Activated CD4-positive, alpha-beta T cell treated with anti-CD3 and anti-CD28 coated beads, Interleukin-2, amount 10 ng/mL, durations not matched to agents 24 days and 14 days (primary cell): ENCODE measurements at places on chromosomes 3 and 15.

DNA sequence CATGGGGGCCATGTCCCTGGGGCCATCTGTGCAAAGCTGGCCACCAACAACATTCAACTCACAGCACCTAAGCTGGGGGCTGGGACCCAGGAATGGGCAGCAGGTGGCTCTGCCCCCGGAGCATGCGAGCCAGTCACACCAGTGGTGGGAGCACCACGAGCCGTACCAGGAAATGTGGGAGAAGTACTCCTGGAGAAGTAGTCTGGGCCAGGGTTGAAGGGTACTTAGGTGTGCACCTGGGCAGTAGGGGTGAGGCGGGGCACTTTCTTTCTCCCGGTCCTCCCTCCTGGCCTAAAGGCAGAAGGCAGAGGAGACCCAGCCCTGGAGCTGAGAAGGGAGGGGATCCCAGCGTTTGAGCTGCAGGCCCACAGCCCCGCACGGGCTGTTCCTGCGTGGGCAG, 94.2 kb downstream of the PLXNA1 start:
- H3K4me1 ChIP-seq, result peaks cover 2% of the 10 kb centered on the region
- no peaks in the 10 kb centered on the region for H3K36me3 ChIP-seq
- H3K27ac ChIP-seq, result no peak overlapping the region
- H3K27me3 ChIP-seq, result no peaks in the 10 kb centered on the region

- no peaks in the 10 kb centered on the region for H3K4me1 ChIP-seq
- no peak overlapping the region for H3K27ac ChIP-seq
- no peaks in the 10 kb centered on the region for H3K36me3 ChIP-seq
- H3K4me3 ChIP-seq, result no peak overlapping the region
- H3K27me3 ChIP-seq, result no peaks in the 10 kb centered on the region
Observed at GRCh38 chr15:23642413-23643044, 5.1 kb downstream of the MAGEL2 start.

- H3K36me3 ChIP-seq, result no peaks in the 10 kb centered on the region
- no peak overlapping the region for H3K4me3 ChIP-seq
Observed at GRCh38 chr3:24470277-24470676, 24.4 kb downstream of the THRB start.

- peaks cover 14% of the 10 kb centered on the region for H3K27me3 ChIP-seq
- H3K4me3 ChIP-seq, result no peak overlapping the region
- H3K27ac ChIP-seq, result no peak overlapping the region
- no peak for DNase-seq
- no peaks in the 10 kb centered on the region for H3K36me3 ChIP-seq
Observed at GRCh38 chr3:187617213-187617612, 53.0 kb downstream of the SST start.

- H3K27ac ChIP-seq, result no peak overlapping the region
- H3K36me3 ChIP-seq, result peaks cover 4% of the 10 kb centered on the region
- no peaks in the 10 kb centered on the region for H3K27me3 ChIP-seq
- peaks cover 18% of the 10 kb centered on the region for H3K4me1 ChIP-seq
- no peak overlapping the region for H3K4me3 ChIP-seq
Observed at GRCh38 chr3:106431721-106432120, 562.9 kb upstream of the CBLB start.

GRCh38 chr3:165075695-165076094, 2.6 kb downstream of the SI start:
- DNase-seq, result no peak
- no peaks in the 10 kb centered on the region for H3K36me3 ChIP-seq
- H3K4me3 ChIP-seq, result no peak overlapping the region

DNA sequence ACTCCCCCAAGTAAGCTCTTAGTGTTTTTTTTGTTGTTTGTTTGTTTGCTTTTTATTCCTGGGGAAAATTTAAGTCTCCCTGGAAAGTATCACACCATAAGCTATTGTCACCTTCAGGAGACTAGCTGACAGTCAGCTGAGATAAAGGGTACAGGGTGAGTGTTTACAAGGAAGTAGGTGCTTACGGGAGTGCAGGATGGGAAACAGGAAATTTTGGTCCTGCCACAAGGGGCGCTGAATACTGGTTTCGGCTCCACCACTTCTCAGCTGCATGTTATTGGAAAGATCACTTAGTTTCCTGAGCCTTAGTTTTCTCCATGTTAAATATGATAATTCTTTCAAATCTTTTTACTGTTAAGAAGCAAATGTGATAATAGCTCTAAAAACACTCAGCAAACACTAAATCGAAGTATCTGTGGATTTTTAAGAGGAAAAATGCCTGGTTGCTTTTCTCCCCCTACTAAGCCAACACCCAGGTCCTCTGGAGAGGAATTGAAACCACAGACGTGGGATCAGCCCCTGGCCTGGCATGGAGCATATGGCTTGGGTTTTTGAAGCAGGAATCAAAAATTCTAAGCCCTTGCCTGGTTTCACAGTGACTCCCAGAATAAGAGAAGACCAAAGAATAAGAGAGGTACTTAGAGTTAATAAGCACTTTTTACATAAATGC, 90.7 kb downstream of the SCN11A start:
- H3K4me3 ChIP-seq, result no peak overlapping the region
- no peak overlapping the region for H3K27ac ChIP-seq
- no peaks in the 10 kb centered on the region for H3K27me3 ChIP-seq
- no peaks in the 10 kb centered on the region for H3K36me3 ChIP-seq
- DNase-seq, result peak; percentile 69

DNA sequence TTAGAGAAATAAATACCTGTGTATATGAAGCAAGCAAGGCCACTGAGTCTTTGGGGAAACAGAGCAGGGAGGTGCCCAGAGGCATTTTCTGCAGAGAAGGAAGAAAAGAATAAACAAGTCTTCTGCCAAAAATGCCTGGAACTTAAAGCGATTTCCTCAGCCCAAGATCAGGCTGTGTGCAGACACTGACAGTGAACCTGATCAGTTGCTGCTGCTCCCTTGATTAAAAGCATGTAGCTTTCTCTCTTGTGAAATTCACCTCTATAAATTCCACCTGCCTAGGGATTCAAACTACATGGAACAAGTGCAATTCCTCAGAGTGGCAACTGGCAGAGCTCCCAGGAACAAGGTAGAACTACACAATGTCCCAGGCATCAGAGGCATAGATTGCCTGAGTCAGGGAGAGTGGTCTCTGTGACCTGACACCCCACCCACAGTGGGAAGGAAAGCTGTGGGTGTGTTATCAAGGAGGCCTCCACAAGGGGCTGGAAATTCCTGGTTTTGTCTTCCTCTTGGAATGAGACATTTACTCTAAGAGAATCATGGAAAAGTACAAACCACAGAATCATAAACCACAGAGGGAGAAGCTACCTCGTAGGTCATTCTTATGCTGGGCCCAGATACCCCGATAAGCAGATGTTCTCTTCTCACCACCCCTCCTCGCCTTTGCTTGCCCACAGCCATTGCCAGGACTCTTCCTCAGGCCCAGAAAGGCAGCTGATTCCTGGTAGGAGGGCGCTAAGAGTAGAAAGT, 1.8 kb upstream of the ZBTB38 start:
- H3K27me3 ChIP-seq, result peaks cover 7% of the 10 kb centered on the region
- peaks cover 14% of the 10 kb centered on the region for H3K4me1 ChIP-seq
- peak; percentile 52 for DNase-seq
- H3K4me3 ChIP-seq, result no peak overlapping the region
- no peaks in the 10 kb centered on the region for H3K36me3 ChIP-seq

- no peak overlapping the region for H3K4me3 ChIP-seq
- DNase-seq, result no peak
- H3K27me3 ChIP-seq, result no peaks in the 10 kb centered on the region
- peaks cover 30% of the 10 kb centered on the region for H3K36me3 ChIP-seq
- peaks cover 57% of the 10 kb centered on the region for H3K4me1 ChIP-seq
Observed at GRCh38 chr3:15295506-15295905, 36.9 kb downstream of the SH3BP5 start.

DNA sequence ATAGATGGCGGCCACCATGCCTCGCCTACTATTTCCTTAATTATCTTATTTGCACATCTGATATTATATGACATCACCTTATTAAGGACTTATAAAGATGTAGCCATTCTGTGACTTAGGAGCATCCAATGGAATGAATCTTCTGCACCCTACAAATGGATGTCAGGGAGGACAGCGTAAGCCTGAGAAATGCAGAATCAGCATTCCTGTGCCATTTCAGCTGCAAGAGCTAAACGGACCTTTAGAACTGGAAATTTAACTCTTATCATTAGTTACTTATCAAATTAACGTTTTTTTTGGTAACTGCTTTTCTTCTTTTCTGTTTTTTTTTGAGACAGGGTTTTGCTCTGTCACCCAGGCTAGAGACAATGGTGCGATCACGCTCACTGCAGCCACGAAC, 65.6 kb downstream of the LMLN start:
- H3K27me3 ChIP-seq, result no peaks in the 10 kb centered on the region
- H3K27ac ChIP-seq, result no peak overlapping the region
- H3K4me3 ChIP-seq, result no peak overlapping the region
- no peak for DNase-seq
- H3K4me1 ChIP-seq, result no peaks in the 10 kb centered on the region

DNA sequence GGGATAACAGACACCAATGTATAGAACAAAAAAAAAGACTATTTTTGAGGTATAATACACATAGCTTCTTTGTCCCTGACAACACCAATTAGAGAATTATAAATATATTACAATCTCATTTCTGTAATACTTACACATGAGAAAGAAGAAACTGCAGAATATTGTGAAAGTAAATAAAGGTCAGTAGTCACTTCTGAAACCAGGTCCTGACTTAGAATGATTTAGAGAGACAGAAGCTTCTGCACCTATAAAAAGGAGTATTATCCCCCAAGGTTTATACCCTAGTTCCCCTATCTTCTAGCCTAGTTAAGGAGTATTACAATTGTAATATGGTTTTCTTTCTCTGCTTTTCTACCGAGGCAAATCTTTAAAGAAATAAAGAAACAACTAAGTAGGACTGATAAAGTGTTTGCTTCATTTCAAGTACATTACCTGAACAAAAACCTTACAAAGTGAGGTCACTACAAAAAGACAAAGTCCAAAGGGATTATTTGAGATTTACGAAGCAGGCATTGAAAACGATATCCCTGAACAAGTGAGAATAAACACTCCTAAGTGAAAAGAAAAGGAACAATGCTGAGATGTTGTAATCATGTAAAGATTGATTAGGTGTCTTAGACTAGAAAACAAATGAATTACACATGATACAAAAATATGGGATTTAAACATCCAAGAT, 103.0 kb downstream of the GBE1 start:
- H3K4me3 ChIP-seq, result no peak overlapping the region
- no peaks in the 10 kb centered on the region for H3K4me1 ChIP-seq

GRCh38 chr3:14719006-14719405, 44.1 kb downstream of the C3orf20 start:
- H3K4me3 ChIP-seq, result no peak overlapping the region
- peak; percentile 16 for DNase-seq
- no peaks in the 10 kb centered on the region for H3K4me1 ChIP-seq
- H3K27ac ChIP-seq, result no peak overlapping the region
- H3K36me3 ChIP-seq, result no peaks in the 10 kb centered on the region
